CD4-positive, alpha-beta memory T cell (primary cell): ENCODE measurements at places on chromosomes 7 and 10.

DNA sequence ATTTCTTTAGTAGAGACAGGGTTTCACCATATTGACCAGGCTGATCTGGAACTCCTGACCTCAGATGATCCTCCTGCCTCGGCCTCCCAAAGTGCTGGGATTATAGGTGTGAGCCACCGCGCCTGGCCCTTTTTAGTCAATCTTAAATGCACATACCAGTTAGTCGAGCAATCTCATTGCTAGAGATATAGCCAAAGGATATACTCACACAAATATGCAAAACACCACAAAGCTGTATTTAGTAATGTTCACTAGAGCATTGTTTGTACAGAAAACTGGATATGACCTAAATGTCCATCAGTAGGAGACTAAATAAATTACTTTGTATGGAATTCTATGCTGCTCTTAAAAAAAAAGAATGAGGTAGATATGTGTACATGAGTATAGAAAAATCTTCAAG, 24.5 kb upstream of the IL6 start:
- DNase-seq, result no peak

DNA sequence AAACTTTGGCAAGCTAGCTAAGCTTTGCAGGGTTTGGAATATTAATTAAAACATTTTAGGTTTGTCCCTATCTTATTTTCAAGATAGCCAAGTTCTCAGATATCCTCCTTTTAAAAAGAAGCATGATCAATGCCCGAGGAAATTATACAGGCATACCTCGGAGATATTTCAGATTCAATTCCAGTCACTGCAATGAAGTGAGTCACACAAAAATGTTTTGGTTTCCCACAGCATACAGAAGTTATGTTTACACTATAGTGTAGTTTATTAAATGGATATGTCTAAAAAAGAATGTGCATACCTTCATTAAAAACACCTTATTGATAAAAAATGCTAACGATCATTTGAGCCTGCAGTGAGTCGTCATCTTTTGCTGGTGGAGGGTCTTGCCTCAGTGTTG, 382.9 kb upstream of the NPVF start:
- no peak for DNase-seq

- no peak for DNase-seq
Observed at GRCh38 chr7:64992971-64993370, 2.1 kb upstream of the ZNF117 start.

- no peak for DNase-seq
Observed at GRCh38 chr10:93081834-93082233, 8.1 kb downstream of the CYP26A1 start.

GRCh38 chr10:90642136-90642535, 215.7 kb downstream of the HTR7 start:
- no peak for DNase-seq

- DNase-seq, result no peak
Observed at GRCh38 chr7:109984729-109985128, 1106.2 kb upstream of the LRRN3 start.

GRCh38 chr10:115129752-115130151, 36.6 kb downstream of the ATRNL1 start:
- DNase-seq, result peak; percentile 21

GRCh38 chr10:125068406-125068805, 92.0 kb downstream of the CTBP2 start:
- no peak for DNase-seq

GRCh38 chr10:87053577-87054181, 33.6 kb downstream of the FAM25A start:
- no peak for DNase-seq

GRCh38 chr10:87646935-87647334, 12.7 kb upstream of the PAPSS2 start:
- no peak for DNase-seq

DNA sequence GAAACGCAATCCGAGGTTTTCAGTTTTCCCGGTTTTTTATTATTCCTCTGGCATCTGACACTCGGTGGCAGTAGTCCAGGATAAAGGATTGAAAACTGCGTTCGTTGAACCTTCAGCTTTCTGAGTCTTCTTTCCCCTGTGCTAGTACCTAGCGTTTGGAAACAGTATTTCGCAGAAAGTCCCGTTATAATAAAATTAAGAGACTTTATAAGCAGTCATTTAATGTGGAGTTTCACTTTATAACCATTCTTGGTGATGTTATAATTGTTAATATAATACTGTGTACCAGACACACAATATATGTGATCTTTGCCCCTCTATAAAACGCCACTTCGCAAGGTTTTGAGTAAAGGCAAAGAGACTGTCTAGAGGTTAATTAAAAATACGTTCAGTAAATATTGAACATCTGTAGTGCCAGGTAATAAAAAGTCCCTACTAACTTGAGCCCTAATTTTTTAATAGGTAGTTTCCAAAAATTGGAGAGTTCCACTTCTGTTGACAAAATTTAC, 874 bp downstream of the CISD1 start:
- no peak for DNase-seq

DNA sequence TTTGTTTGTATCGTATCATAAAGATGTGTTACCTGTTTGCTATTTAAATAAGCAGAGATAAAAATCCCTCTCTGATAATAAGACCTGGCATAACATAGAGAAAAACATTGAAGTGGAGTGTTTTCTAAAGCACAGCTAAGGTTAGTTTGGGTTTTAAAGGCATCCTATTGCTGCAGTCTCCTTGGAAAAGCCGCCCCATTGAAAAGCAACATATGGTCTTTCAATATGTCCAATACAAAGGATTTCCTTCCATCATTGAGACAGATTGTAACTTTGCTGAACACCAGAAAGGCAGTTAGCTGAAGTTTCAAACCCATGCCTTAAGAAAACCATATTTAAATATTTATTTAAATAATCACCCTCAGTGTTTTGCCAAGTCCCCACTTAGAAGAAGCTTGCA, 898.5 kb upstream of the KCND2 start:
- DNase-seq, result no peak

DNA sequence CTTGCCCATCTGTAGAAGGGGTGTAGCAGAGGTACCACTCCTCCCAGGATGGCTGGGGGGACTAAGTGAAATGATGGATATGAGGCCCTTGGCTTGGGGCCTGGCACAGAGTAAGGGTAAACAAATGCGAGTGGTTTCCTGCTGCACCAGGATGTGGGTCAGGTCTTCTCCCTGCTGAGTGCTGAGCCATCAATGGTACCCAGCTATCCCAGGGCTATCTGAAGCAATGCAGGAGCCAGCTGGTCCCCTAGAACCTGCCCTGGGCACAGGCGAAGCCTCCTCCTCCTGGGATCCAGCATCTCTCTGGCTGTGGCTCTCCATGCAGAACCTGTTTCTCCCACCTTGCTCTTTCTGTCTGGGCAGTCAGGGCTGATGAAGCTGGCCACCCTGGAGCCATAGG, 20.9 kb upstream of the GOLGA7B start:
- no peak for DNase-seq

GRCh38 chr7:7159063-7159658, 23.2 kb upstream of the C1GALT1 start:
- DNase-seq, result no peak

DNA sequence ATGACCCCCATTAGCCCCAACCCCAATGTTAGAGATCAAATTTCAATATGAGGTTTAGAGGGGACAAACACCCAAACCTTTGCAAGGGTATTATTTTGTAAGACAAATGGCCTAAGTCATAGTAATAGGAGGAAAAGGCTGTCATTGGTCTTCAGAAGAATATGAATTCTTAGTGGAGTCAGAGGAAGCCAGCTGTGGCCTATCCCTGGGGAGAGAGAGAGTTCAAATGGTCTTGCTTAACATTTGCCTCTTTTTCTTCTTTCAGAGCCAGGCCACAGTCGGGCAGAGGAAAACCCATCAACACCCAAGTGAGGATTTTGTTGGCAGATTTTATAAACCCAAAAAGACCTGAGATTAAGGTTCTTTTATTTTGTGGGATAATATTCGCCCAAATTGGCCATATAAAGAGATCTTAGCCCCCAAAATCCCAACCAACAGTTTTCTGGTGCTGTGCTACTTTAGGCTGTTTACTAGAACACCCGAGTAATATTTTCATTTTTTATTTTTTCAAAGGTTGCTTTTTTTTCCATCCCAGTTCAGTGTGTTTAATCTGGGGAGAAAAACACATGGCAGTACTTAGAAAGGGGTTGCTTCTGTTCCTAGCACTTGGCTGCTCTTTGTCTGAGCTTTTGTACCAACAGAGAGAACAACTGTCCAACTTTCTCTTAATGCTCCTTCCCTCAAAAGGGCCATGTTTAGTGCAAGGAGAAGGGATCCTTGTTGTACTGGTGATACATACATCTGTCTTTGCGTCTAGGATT, 26.8 kb upstream of the ARMC3 start:
- DNase-seq, result no peak

DNA sequence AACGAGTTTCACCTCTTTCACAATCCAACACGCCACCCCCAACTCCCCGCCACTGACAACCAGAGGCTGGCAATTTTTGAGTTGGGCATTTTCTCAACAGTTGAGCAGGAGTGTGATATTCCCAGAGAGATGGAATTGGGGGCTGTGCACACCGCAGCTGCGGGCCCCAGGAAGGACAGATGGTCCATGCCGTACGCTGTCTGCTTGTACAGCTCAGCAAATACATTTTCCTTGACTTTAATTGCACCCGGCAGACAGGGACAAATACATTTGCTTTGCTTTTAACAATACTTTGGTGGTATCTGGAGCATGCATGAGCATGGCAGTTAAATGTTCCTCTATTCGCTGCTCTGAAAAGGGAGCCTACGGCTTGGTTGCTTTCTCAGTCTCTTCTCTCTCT, 354.2 kb upstream of the DPP6 start:
- no peak for DNase-seq

DNA sequence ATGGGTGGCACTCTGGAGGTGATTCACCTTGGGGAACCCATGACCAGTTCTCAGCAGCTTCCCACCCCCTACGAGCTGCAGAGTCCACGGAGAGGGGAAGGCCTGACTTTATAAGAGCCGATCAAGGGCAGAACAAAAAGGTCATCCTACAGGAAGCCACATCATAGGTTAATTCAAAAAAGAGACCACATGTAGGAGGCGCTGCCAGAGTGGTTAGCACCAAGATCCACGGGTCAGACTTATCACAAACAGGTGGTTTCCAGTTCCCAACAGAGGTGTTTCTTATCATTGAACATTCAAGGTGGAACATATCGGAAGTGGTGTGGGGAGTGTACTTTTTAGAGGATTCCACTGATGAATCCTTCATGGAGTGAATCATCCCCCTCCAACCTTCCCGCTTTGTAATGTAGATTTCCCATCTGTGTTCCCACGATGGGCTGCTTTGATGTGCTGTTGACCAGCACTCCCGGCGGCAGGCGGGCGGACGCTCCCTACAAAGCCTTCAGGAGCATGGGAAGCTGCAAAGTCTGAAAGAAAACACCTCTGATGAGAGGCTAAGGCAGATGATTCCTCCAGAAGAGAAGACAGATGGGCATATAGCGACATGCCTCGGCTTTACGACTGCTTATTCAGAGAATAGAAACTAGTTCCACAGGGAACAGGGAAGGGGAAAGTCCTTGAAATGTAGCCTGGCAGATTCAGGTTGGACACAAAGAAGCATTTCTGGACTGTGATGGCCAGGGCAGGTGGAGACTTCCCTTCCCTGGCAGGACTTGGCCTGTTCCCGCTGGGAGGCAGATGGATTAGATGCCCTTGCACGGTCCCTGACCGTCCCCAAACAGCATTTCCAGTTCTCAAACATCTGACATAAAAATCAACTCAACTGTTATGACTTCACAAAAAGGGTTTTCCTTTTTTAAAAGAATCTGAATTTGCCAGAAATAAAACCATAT, 66.5 kb downstream of the AFAP1L2 start:
- no peak for DNase-seq

DNA sequence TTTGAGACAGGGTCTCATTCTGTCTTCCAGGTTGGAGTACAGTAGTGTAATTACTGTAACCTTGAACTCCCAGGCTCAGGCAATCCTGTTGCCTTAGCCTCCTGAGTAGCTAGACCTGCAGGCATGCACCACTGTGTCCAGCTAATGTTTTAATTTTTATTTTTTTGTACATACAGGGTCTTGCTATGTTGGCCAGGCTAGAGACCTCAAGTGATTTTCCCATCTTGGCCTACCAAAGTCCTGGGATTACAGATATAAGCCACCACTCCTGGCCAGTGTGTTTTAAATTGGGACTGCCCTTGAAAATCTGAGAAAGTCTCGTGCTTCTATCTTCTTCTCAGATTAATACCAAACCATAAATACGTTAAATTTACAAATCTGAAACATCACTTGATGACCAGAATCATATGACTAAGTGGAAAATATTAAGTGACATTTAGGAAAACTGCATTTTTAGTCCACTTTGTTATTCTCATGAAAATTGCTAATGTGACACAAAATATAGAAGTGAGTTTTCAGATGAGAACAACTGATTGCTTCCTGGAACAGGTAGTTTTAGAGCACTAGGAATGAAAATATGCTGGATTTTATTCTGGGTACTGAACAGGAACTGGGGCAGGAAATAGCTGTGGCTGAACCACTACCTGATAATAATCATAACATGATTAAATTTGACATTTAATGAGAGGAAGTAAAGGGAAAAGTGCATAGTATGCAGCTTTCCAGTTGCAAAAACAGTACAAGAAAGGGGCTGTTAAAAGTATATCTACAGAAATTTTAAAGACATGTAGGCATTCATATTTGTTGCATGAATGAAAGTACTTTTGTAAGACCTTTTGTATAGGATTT, 4.2 kb downstream of the PHTF2 start:
- DNase-seq, result peak; percentile 44

GRCh38 chr7:6621195-6622133, 6.1 kb downstream of the ZNF853 start:
- no peak for DNase-seq
